ENCODE measurements at places on chromosomes 16 and 17.

GRCh38 chr17:3959295-3959899 is 4.8 kb downstream of the ATP2A3 start:
- DNase-seq = no peak

- DNase-seq = no peak
These were observed 22.0 kb downstream of the PRCD start for GRCh38 chr17:76561799-76562268.

GRCh38 chr17:34178092-34178491 is 77.0 kb upstream of the CCL2 start:
- DNase-seq = no peak

- no peak for DNase-seq
These were observed 113.8 kb downstream of the MSI2 start for GRCh38 chr17:57370037-57370581.

DNA sequence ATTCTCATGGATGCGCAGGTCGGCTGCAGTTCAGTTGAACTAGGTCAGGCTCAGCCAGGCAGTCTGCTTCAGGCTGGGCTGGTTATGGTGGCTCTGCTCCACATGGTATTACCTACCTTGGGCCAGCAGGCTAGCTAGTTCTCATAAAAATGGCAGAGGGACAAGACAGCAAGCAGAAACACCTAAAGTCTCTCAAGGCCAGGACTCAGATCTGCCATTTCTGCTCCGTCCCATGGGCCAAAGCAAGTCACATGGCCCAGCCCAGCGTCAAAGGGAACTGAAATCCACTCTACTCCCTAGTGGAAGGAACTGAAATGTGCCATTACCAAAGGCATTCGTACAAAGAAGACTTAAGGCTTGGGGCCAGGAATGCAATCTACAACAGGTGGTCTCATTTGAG is 160.0 kb downstream of the TMEM132E start:
- DNase-seq = no peak

GRCh38 chr16:309476-309875 is 26.5 kb downstream of the PDIA2 start:
- DNase-seq = no peak

DNA sequence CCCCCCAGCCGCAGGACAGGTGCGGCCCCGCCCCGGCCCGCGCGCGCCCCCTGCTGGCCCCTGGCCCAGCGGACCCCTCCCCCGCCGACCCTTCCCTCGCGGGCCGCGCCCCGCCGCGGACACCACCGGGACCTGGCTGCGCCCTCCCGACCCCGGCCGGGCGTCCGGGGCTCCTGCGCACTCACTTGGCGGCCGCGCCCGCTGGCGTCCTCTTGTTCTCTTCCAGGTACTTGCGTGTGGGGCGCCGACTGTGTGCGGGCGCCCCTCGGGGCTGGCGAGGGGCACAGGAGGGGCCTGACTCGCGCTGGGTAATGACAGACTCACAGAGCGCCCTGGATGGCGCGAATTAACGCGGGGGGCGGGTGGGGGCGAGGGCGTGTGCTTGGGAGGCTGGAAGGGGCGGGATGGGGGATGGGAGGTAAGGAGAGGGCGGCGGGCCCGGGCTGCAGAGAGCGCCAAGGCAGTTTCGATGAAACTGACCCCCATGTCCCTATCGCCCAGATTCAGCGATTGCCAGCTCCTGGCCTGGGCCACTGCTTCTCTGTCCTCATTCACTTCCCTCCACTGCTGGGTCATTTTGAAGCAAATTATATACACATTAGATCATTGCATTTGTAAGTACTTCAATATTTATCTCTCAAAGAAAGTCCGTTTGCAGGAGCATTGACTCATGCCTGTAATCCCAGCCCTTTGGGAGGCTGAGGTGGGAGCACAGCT is 445 bp upstream of the DBNDD1 start:
- no peak for DNase-seq

DNA sequence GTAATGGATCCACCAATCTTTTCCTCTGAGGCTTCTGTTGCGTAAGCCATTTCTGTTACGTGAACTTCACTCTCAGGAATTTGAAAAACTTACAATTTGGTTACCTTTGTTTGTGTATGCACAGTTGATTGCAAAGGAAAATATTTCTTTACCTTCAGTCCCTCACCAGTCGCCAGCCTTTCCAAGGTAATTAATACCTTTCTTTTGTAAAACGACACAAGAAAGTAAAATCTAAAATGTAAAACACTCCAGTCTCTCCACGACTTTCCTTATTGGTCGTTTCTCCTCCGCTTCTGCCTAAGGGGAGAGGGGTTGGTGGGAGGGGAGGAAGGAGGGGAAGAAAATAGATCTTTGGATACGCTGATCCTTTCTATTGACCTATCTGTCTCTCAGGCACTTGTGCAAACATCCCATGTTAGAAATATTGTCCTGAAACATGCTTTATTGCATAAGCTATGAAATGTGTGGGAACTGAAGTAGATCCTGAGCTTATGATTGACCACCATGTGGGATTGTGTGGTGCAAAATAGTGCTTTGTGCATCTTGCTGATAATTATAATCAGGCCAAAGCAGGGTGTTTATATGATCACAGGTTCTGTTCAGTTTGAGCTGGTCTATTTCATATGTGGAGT is 32.4 kb upstream of the EFCAB13 start:
- no peak for DNase-seq

- DNase-seq = no peak
These were observed 136.6 kb downstream of the COPRS start for GRCh38 chr17:31722251-31723056.
